NCI-H524 treated with DMSO at 0.1 percent for 48 hours (cell line): ENCODE measurements at places on chromosomes 16 and 17.

GRCh38 chr17:82791532-82791931 lies 39.7 kb downstream of the TBCD start:
- no peak for DNase-seq

DNA sequence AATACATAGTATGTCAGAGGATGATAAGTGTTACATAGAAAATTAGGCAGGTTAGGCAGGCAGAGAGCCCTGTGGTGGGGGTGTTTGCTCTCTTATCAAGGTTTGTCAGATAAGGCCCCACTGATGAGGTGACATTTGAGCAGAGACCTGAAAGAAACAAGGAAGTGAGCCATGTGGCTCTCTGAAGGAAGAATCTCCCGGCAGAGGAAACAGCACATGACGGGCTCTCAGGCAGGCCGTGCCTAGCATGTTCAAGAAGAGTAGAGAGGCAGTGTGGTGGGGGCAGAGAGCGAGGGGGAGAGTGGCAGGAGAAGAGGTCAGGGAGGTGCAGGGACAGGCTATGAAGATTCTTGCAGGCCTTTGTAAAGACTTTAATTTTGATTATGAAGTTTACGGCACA lies 82.0 kb upstream of the ASIC2 start:
- DNase-seq, result no peak

DNA sequence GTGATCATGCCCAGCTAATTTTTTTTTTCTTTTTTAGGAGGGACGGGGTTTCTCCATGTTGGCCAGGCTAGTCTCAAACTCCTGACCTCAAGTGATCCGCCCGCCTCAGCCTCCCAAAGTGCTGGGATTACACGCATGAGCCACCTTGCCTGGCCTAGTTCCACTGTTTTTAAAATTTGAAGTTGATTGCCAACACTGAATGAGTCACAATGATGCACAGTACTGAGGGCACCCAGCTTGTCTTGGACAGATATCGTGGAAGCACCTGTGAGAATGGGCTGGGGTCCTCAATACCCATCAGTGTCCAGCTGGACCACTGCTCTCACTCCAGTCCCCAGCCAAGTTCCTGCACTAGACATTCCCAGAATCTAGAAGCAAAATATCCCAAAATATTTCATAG lies 2.5 kb downstream of the KNOP1 start:
- DNase-seq, result no peak

DNA sequence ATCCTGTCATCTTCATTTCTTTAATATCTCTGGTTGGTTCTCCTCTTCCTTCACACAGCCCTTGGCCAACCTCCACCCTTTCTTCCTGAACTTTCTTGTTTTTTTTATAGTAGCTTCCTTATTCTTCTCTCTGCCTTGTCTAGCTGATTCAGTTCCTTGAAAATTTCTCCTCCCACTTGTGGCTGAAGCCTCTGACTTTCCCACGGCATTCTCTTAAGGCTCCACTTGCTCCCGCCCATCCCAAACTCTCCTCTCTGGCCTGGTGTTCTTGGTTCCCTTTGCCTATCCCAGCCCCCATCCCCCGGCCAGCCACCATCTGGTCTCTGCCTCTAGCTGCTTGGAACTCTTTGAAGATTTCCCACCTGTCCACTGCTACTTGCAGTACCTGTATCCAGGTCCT lies 29.1 kb downstream of the NLRP1 start:
- no peak for DNase-seq

DNA sequence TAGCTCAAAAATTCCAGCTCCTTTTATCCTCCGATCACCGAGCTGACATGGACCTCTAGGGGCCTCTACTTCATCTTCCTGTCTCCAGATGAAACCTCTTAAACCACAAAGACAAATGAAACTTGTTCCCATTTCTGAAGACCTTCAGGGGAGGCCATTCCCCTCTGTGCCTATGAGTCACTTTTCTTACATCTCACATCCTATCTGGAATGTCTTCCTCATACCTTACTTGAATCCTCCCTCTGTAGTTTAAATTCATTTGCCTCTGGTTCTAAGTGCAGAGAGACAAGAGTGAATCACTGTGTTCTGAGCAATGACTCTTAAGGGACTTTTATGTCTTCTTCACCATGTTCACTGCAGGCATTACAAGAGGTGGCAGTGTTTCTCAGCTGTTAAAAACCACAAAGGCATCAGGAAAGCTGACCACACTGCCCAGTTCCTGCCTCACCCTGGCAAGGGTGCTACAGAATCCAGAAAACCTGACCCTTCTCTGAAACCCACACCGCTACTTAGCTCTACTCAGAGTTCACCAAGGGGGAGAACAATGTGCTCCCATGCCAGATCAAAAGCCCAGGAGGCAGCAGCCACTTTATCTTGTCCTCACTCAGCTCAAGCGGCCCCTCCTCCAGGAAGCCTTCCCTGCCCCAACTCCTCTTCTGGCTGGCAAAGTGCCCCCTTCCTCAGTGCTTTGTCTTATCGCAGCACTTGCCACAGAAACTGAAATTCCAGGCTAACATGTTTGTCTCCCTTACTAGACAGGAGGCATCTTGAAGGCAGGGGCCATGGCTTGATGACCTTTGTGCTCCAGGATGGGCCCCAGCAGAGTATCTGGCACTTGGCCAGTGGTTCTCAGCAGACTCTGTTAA lies 6.4 kb downstream of the CUEDC1 start:
- no peak for DNase-seq

GRCh38 chr17:12765548-12765947 lies 23.8 kb upstream of the ARHGAP44 start:
- DNase-seq, result no peak

DNA sequence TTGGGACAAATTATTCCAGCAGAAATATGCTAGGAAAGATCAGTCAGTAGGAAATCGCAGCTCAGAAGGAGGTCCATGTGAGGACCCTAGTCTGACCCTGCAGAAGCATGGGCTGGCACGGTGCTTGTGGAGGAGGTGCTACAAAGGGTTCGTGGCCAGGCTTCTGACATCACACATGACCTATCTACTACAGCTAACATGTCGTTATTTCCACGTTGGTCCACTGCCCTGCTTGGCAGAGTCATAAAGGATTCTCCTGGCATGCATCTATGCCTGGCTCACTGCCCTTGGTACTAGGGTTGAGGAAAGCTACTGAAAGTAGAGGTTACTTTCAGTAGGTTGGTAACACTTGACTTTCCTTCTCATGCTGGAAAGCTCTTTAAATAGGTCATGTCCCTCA lies 118.1 kb upstream of the SHISA6 start:
- no peak for DNase-seq

- no peak for DNase-seq
These were observed 506.8 kb upstream of the SOX9 start for GRCh38 chr17:71613996-71614395.

DNA sequence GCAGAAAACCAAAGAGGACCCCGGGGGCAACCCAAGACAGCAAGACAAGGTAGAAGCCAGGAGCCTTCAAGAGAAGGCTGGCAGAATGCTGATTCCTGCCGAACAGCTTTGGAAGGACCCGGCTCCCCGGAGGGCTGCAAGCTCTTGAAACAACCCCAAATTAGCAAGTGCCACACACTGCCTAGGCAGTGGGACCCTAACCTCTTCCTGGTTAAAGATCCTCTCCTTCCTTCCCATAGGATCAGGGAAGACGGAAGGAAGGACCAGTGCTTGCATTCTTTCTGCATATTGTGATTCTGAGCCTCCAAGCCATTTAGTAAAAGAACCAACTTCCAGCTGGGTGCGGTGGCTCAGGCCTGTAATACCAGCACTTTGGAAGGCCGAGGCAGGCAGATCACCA lies 122.0 kb upstream of the AXIN2 start:
- no peak for DNase-seq

GRCh38 chr17:72244956-72245355 lies 124.1 kb downstream of the SOX9 start:
- no peak for DNase-seq

- DNase-seq, result no peak
These were observed 18.5 kb upstream of the SLC35G3 start for GRCh38 chr17:35212668-35213067.

DNA sequence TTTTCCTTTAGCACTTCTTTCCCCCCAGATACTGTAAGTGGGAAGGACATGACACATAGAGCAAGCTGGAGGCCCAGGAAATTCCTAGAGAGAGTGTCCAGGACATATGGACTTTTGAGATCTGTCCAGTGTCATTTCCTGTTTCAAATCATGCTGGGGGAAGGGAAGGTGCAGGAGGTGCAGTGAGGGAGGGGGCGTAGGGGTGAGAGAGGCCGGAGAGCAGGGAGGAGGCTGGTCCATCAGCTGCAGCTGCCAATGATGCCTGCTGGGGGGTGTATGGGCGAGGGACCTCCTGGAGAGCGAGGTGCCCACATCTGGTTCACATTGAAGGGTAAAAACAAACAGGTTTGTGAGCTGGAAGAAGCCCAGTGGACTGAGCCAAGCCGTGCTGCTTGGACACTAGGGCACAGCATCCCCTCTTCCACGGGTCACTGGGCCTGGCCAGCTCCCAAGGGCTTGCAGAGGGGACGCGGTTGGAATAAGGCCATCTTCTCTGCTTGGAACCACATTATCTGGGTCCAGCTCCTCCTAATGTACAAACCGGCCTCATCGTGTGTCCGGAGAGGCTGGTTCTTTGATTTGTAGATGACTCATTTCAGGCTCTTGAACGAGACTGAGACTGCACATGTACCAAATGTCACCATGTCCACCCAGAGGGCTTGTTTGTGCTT lies 70.4 kb upstream of the SMURF2 start:
- DNase-seq, result no peak

GRCh38 chr17:57730026-57730701 lies 14.9 kb downstream of the CCDC182 start:
- DNase-seq, result no peak

- DNase-seq, result no peak
These were observed 7.4 kb downstream of the ZACN start for GRCh38 chr17:76086384-76086783.

GRCh38 chr17:82388223-82388921 lies 16.8 kb downstream of the UTS2R start:
- no peak for DNase-seq
